ENCODE measurements at places on chromosomes 4 and X.

DNA sequence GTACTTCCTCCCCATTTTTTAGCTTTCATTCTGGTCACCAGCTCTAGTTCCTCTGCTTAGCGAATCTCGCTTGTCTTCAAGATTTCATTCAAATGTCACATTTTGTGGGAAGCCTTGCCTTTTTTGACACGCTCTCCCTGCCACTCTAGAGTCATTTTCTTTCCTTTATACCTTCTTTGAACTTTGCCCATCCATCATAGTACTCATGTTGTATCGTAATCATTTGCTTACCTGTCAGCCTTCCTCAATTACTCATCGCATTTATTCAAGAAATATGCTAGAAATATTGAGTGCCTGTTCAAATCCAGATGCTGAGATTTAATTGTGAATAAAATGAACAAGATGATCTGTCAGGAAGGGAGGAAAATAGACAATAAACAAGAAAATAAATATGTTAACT is 21.8 kb downstream of the TSPAN7 start:
- no peak for DNase-seq

GRCh38 chr4:236028-236427 is 69.2 kb downstream of the ZNF732 start:
- DNase-seq: no peak

GRCh38 chrX:40539214-40540142 is 41.3 kb upstream of the ATP6AP2 start:
- peak; percentile 26 for DNase-seq

DNA sequence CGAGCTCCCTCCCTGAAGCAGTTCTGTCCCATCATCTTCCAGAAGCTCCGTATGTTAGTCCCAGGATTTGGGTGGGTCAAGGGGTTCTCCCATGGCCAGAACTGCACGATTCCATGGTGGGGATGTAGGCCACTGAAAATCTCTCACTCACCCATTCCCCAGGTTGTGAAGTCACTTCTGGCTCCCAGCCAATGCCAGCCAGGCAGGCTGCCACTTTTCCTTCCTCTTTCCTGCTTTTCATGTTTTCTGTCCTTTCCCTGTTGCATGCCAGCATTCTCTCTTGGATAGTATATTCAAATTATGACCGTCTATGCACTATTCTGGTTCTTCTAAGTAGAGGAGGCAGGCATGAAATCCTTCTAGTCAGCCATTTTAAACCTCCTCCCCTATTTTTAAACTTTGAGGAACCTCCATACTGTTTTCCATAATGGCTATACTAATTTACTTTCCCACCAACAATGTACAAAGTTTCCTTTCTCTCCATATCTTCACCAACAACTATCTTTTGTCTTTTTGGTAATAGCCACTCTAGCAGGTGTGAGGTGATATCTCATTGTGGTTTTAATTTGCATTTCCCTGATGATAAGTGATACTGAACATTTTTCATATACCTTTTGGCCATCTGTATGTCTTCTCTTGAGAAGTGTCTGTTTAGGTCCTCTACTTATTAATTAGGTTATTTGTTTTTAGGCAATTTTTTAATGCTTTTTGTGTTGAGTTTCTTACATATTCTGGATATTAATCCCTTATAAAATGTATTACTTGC is 182.1 kb upstream of the TET2 start:
- DNase-seq: no peak

- no peak for DNase-seq
These were observed 327.2 kb upstream of the CNKSR2 start for GRCh38 chrX:21047034-21047455.

DNA sequence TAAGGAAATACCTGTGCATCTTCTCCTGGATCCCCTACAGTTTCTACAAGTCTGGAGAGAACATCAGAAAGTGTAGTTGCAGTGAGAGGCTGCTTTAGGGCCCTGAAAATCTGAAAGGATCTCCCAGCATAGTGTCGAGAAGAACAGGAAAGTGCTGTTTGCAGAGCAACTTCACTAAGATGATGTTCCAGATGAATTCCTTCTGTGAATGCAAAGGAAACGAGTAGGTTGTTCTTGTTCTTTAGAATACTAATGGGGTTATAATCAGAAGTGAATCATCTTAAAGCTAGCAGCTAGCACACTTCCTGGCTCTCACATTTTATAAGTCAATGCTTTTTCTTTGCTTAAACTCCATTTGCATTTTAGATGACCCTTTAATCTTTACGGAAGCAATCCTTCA is 53.7 kb downstream of the ZAR1 start:
- DNase-seq: no peak

DNA sequence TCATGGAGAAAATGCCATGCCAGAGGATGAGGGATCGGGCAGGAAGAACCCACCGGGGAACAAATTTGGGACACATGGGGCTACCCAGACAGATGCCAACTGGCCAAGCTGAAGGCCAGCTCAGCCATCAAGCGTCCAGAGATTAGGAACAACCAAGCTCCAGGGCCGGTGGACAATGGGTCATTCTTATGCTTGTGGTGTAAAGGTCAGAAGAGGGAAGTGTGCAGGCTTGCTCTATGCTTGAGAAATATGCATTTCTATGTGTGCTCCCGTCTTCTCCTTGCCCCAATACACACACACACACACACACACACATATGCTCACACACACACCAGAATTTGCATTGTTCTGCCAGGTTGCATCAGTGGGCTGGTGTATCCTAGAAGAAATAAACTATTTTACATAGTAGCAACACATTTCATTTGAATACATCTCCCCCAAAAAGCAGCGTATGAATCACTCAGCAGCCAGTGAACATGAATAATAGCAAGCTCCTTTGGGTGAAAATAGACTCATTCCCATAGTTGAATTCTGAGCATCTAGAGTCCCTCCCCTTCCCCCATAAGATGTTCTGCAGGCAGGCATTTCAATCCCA is 201.9 kb upstream of the PPARGC1A start:
- DNase-seq: no peak

GRCh38 chr4:118032691-118033090 is 1.6 kb upstream of the NDST3 start:
- DNase-seq: no peak

DNA sequence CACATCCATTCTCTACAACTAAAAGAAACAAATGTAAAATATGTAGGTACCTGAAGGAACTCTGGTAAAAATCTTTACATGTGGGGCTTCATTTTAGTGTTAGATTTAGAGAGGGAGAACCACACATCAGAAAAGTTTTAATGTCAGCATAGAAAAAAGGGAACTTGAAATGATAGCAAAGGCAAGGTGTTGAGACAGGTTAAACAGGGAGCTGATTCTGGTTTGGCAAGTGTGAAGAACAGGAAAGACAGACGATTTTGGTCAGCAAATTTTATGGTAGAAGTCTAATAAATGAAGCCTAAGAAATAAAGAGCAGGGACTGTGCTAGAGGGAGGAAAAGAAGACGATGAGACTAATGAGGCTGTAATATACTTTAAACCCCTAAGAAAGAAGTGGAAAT is 67.6 kb upstream of the COX18 start:
- DNase-seq: no peak

DNA sequence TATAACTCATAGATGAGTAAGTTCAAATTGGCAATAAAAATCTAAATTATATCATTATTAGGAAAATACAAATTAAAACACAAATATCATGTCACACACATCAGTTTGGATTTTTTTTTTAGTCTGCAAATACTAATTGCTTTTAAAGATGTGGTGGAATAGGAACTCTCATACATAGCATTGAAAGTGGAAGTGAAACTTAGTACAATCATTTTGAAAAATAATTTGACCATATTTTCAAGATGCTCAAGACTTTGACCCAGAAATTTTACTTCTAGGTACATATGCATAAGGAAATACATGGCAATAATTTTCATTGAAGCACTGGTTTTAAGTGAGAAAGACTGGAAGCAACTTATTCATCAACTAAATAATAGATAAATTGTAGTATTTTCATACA is 147.5 kb upstream of the SMIM31 start:
- DNase-seq: no peak

DNA sequence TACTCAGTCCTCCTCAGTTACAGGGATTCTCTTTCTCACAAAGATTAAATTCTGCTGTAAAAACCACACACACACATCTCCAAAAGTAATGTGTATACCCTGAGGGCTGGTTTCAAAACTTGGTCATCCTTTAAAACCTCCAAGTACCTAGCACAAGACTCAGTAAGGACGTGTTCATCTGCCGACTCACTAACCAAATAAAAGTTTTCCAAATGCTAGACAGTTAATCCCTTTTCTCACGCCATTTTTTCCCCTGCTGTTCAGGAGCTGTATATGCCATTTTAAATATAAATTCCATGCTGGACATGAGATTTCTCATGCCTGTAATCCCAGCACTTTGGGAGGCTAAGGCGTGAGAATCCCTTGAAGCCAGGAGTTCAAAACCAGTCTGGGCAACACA is 3.9 kb upstream of the SAT1 start:
- no peak for DNase-seq

- peak; percentile 17 for DNase-seq
These were observed 16.3 kb downstream of the KLF8 start for GRCh38 chrX:56248492-56248891.

- DNase-seq: no peak
These were observed 341.2 kb upstream of the FMR1 start for GRCh38 chrX:147570483-147570882.

GRCh38 chr4:156976147-156976546 is 4.5 kb upstream of the PDGFC start:
- DNase-seq: no peak

- DNase-seq: no peak
These were observed 103.1 kb downstream of the PHEX start for GRCh38 chrX:22135171-22135711.

DNA sequence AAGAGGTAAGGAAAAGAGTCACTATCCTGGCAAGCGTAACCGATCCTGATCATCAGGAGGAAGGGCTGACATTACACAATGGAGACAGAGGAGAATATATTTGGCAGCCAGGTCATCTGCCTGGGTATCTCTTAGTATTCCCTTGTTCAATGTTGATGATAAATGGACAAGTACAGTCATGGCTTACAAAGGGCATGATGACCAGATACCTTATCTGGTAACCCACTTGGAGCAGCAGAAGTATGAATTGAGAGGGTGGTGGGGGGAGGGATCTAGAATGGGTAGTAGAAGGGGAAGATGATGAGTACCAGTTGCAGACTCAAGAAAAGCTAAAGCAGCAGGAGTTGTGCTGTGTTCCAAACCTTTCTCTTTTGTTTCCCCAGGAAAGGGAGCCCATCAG is 17.3 kb downstream of the F8 start:
- DNase-seq: no peak

- DNase-seq: no peak
These were observed 79.7 kb upstream of the PRSS48 start for GRCh38 chr4:151197247-151197646.

GRCh38 chr4:135244696-135245095 is 1043.1 kb upstream of the PABPC4L start:
- no peak for DNase-seq

GRCh38 chrX:72271091-72271788 is 5.8 kb downstream of the RPS4X start:
- no peak for DNase-seq

DNA sequence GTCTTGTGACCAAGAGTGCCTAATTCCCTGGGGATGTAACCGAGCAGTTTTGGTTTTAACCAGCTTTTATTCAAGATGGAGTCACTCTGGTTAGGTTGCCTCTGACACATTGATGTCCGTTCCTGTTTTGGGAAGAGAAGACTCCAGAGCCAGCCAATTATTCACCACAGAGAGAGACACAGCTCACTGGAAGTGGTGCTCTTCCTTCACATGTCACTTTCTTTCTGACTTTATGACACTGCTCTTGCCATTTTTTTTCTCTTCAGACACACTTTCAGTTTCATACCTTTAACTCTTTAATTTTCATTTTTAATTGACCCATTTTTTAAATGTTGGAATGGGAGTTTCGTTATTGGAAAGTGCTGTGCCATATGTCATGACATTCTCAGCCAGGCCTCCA is 418.4 kb upstream of the FSTL5 start:
- no peak for DNase-seq

DNA sequence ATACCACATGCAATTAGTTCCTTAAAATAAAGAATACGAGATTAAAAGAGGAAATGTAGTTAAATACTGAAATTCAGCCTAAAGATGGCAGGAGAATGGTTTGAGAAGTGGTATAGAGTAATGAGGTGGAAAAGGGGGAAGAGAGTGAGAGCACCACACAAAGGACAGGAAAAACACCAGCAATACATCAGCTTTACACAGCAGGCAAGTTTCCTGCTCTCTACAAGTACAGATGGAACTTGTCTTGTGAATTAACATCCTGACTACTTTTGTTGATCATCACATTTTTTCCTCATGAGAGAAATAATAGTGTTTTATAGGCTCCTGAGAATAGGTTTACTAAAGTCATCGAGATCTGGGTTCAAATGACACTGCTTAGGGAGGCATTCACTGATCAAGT is 2.9 kb upstream of the UNC5C start:
- DNase-seq: no peak

- no peak for DNase-seq
These were observed 223.5 kb upstream of the FAM241A start for GRCh38 chr4:111921714-111922113.

- DNase-seq: no peak
These were observed 210.6 kb downstream of the CCNG2 start for GRCh38 chr4:77367638-77368037.

GRCh38 chr4:38090455-38091246 is 130.5 kb downstream of the PTTG2 start:
- DNase-seq: no peak

DNA sequence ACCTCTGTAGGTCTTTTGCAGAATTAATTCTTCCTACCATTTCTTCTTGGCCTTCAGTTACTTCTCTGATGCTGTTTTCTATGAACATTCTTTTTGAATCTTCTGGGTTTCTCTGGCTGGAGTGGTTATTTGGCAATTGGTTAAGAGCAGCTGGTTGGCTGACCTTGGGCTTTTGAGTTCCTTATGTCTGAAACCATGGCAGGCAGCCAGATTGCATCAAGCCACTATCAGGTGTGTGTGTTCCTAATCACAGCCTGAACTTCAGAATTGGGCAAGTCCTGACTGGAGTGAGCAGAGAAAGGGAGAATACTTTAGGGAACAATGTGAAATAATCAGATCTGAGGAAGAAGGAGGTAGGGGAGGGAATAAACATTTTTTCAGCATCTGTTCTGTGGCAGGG is 90.2 kb downstream of the ARHGAP10 start:
- no peak for DNase-seq

DNA sequence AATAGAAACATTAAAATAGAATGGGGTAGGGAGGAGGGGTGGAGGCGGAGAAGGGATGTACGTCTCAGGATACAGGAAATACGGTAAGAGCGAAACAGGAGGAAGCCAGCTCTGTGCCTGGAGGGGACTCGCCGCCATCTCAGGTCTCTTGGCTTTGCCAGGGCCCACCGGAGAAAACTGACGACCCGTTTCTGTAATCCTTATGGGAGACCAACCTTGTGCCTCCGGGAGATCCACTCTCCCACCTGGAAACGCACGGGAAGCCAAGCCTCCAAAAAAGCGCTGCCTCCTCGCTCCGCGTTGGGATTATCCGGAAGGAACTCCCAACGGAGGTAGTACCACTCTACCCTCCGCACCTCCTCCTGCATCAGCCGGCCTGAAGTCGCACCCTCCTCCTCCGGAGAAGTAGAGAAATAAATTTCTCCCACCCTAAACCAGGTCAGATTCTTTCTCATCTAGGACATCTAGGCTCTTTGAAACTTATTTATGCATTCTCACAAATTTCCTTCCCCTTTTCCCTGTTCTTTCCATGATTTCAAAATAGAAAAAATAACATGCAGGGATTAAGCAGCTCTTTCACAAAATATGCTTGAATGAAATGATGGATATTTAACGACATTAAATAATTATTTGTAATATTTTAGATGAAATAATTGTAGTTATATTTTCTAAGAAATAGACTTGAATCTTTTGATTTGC is at the start of gene NBDY:
NBDY (plus strand) TSS at position 92 of the 699 bp plus-strand sequence; CDS start at position 203, 111 bp downstream.
- no peak for DNase-seq

- no peak for DNase-seq
These were observed 56.5 kb upstream of the PROM1 start for GRCh38 chr4:16140231-16140878.
